Progenitor cell of endocrine pancreas (in vitro differentiated cells): ENCODE measurements at places on chromosomes 12 and 14. TPM values are rescaled to one million over a fixed set of nuclear protein-coding genes. Genes with fewer than 3 reads are reported as not detected.
A peak's percentile ranks its signal among the peaks of the same experiment; 100 is the strongest.

DNA sequence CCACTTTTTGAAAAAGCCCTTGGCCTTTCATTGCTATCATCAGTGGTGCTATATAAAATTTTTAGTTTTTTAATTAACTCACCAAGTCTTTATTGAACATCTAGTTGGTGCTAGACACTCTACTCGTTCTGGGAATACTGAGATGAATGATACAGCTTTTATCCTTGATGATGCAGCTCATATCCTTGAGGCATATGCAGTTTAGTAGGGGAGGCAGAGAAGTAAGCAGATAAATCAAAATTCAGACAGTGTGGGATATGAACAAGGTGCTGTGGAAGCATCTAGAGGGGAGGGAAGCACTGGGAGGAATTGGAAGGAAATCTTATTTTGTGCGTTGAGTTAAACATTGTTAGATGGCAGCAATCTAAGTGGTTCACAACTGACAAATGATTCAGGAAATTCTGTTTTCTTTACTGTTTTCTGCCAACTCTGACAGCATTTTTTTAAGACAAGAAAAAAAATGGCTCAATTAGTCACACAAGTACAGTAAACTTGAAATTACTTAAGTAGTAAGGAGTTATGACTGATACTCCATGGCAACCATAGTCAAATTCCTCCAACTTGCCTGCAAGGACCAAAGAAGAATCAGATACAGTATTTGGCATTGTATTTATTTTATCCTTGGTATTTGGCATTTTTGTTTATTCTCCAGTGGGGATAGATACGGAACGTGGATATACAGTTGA, 119.2 kb downstream of the TMTC2 start:
- H3K27ac ChIP-seq, result no peak overlapping the region
- H3K4me3 ChIP-seq, result no peak overlapping the region
- H3K4me1 ChIP-seq, result no peaks in the 10 kb centered on the region
- DNase-seq, result no peak

Gene LRFN5
- 0.46 and 0.87 TPM in 2 replicates for total RNA-seq

DNA sequence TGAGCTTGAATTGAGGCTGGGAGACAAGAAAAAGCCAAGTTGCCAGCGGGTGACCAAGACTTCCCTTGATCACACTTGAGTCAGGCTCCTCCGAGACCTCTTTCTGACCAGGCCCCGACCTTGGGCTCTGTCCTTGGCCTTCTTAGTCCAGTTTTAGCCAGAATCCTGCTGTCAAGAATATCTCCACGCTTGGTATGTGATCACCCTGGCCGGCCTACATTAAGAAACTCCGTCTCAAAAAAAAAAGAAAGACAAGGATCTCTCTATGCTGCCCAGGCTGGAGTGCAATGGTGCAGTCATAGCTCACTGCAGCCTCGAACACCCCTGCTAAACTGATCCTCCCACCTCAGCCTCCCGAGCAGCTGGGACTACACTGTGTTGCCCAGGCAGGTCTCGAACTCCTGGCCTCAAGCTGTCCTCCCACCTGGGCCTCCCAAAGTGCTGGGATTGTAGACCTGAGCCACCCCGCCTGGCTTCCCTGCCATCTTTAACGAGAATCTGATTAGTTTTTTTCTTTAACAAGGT, 1.0 kb upstream of the ITPK1 start:
- no peak for DNase-seq
- H3K4me1 ChIP-seq, result peaks cover 17% of the 10 kb centered on the region
- H3K27me3 ChIP-seq, result peaks cover 4% of the 10 kb centered on the region

- H3K4me1 ChIP-seq, result peaks cover 6% of the 10 kb centered on the region
- no peak overlapping the region for H3K4me3 ChIP-seq
- H3K27me3 ChIP-seq, result no peaks in the 10 kb centered on the region
- no peaks in the 10 kb centered on the region for H3K36me3 ChIP-seq
- H3K27ac ChIP-seq, result no peak overlapping the region
- DNase-seq, result no peak
Measured at GRCh38 chr14:22159099-22159498, 429.9 kb downstream of the DAD1 start.

GRCh38 chr12:7716381-7716780, 5.1 kb downstream of the DPPA3 start:
- H3K4me1 ChIP-seq, result peaks cover under 1% of the 10 kb centered on the region
- H3K27ac ChIP-seq, result no peak overlapping the region
- DNase-seq, result no peak
- H3K36me3 ChIP-seq, result no peaks in the 10 kb centered on the region
- H3K27me3 ChIP-seq, result peaks cover under 1% of the 10 kb centered on the region

Gene KLRK1
- total RNA-seq, result not detected in 2 replicates

Gene TCL1A
- not detected in 2 replicates for total RNA-seq

DNA sequence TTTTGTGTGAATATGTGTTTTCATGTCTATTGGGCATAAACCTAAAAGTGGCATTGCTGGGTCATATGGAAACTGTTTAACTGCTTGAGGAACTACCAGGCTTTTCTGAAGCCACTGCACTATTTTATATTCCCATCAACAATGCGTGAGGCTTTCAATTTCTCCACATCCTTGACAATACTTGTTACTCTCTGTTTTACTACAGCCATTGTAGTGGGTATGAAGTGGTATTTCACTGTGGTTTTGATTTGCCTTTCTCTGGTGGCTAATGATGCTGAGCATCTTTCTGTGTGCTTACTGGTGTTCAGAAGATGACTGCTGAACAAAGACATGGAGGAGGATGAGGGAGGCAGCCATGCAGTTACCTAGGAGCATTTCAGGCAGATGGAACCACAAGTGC, 13.2 kb upstream of the TDG start:
- peaks cover 31% of the 10 kb centered on the region for H3K36me3 ChIP-seq
- H3K27me3 ChIP-seq, result no peaks in the 10 kb centered on the region
- no peak overlapping the region for H3K4me3 ChIP-seq
- H3K27ac ChIP-seq, result no peak overlapping the region
- peaks cover 14% of the 10 kb centered on the region for H3K4me1 ChIP-seq
- DNase-seq, result no peak

Gene NRIP2
- total RNA-seq, result not detected in 2 replicates

Gene GPR132
- total RNA-seq, result 0.57 and 0.69 TPM in 2 replicates

DNA sequence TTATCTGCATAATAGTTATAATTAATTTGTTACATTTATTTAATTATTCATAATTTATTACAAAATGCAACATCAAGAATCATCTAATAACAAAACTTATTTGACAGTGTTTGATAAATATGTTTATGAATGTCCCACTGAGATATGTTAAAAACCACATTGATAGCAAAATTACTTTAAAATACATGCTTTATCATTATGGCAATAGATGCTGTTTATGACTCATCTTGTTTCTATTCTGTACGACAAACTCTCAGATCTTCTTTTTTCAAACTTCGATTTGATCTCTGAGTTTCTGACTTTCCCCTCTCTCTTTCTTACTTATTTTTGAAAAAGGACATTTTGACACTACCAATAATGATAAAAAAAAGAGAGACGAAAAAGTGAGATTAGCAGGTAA, 56.8 kb upstream of the LRRK2 start:
- H3K27ac ChIP-seq, result no peak overlapping the region
- no peaks in the 10 kb centered on the region for H3K4me1 ChIP-seq
- H3K27me3 ChIP-seq, result no peaks in the 10 kb centered on the region
- peaks cover 3% of the 10 kb centered on the region for H3K36me3 ChIP-seq

- no peaks in the 10 kb centered on the region for H3K27me3 ChIP-seq
- peaks cover 3% of the 10 kb centered on the region for H3K36me3 ChIP-seq
- no peaks in the 10 kb centered on the region for H3K4me1 ChIP-seq
- peak; percentile 88 for DNase-seq
Measured at GRCh38 chr12:131949431-131950181, at the start of gene EP400. EP400 (plus strand) TSS chr12:131949942; CDS start chr12:131960620, 10,678 bp downstream.

GRCh38 chr14:29846339-29847055, 81.2 kb downstream of the PRKD1 start:
- H3K27me3 ChIP-seq, result no peaks in the 10 kb centered on the region
- no peak for DNase-seq
- peaks cover 2% of the 10 kb centered on the region for H3K36me3 ChIP-seq
- H3K4me1 ChIP-seq, result peaks cover 11% of the 10 kb centered on the region

- peak overlapping the region; percentile 86 for H3K4me3 ChIP-seq
- peak; percentile 63 for DNase-seq
- H3K4me1 ChIP-seq, result peaks cover 9% of the 10 kb centered on the region
- no peaks in the 10 kb centered on the region for H3K36me3 ChIP-seq
- peak overlapping the region; percentile 95 for H3K27ac ChIP-seq
Measured at GRCh38 chr12:77324763-77325468, 259.5 kb upstream of the E2F7 start.

DNA sequence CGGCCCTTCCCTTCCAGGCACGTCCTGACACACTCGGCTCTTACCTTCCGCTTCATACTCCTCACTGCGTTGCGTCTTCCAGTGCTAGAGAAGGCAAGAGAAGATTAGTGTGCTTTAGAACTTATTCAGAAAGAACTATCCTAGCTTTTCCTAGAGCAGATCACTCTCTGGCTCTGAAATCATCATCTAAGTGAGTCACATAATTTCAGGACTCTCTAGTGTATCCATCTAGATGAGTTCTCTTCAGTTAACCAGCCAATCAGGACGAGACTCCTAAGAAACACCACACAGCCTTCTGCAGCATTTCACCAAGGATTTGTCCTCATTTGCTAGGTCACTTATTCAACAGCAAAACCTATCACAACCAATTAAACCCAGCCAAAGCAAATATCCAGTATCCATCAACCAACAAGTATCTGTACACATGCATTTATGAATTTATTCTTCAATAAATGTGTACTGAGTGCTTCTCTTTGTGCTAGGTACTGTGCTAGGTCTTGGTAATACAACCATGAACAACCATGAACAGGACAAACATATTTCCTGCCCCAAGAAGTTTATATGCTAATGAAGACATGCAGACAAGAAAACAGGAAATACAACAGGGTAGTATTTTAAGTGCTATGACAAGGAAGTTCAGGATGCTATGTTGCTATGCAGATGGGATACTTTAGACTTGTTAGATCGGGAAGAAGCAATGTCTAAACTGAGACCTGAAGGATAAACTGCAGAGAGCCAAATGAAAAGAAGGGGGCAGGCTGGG, 52.1 kb downstream of the NIN start:
- no peaks in the 10 kb centered on the region for H3K4me1 ChIP-seq
- DNase-seq, result no peak
- H3K27me3 ChIP-seq, result peaks cover 3% of the 10 kb centered on the region
- H3K36me3 ChIP-seq, result no peaks in the 10 kb centered on the region
- no peak overlapping the region for H3K27ac ChIP-seq

GRCh38 chr12:113180333-113180732, 4.9 kb downstream of the DDX54 start:
- peaks cover 36% of the 10 kb centered on the region for H3K36me3 ChIP-seq
- no peak overlapping the region for H3K4me3 ChIP-seq
- peaks cover 2% of the 10 kb centered on the region for H3K4me1 ChIP-seq
- H3K27me3 ChIP-seq, result no peaks in the 10 kb centered on the region
- no peak for DNase-seq
- no peak overlapping the region for H3K27ac ChIP-seq

GRCh38 chr14:80606347-80606772, 335.2 kb downstream of the CEP128 start:
- no peaks in the 10 kb centered on the region for H3K36me3 ChIP-seq
- no peaks in the 10 kb centered on the region for H3K4me1 ChIP-seq
- no peaks in the 10 kb centered on the region for H3K27me3 ChIP-seq
- H3K4me3 ChIP-seq, result no peak overlapping the region

Gene INHBC
- 0.16 TPM in 1 of 2 replicates, not detected in the other for total RNA-seq

Gene CLEC2D
- 23.5 and 31.0 TPM in 2 replicates for total RNA-seq

DNA sequence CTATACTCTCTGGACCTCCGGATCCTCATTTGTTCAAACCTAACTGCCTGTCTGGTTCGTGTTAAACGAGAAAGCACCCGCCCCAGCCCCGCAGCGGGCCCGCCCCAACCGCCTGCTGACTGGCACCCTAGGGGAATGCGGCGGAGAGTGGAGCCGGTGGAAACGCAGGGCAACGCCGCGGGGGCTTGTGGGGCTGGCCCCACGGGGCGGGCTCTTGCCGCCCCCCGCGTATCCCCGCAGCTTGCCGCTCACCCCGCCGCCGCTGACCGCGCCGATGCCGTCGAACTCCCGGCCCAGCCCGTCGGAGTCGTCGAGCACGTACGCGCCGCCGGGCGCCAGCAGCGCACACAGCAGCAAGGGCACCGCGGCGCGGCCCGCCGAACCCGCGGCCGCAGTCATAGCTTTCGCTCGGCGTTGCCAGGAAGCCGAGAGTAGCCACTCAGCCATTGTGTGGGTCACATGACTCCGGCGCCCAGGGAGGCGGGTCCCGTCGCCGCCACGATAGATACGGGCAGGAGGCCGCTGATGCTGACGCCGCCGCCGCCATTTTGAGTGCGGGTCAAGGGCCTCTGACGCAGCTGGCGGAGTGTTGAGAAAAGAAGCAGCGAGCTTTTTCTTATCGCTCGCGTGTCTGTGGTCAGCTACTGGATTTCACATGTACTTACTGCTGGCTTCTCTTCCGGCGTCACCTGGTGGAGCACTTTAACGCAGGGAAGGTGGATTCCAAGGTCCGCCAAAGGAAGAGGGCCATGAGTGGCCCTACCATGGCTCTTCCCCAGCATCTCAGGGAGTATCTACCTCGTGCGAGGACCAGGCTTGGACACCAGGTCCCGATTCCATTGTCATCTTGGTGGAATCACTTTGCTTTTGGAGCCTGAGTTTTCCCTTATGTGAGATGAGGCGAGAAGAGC, at the start of gene GALC:
GALC (minus strand) TSS at position 465 of the 911 bp plus-strand sequence; CDS start at position 447, 18 bp downstream.
- peak within 1 kb of the TSS; percentile 81 for H3K4me3 ChIP-seq
- peaks cover 26% of the 10 kb centered on the region for H3K4me1 ChIP-seq
- H3K27ac ChIP-seq, result peak within 1 kb of the TSS; percentile 97
- H3K27me3 ChIP-seq, result no peaks in the 10 kb centered on the region
